Psoas muscle (tissue), 8 donors: ENCODE measurements at places on chromosomes 13 and 19. TPM values are rescaled to one million over a fixed set of nuclear protein-coding genes. Genes with fewer than 3 reads are reported as not detected.

DNA sequence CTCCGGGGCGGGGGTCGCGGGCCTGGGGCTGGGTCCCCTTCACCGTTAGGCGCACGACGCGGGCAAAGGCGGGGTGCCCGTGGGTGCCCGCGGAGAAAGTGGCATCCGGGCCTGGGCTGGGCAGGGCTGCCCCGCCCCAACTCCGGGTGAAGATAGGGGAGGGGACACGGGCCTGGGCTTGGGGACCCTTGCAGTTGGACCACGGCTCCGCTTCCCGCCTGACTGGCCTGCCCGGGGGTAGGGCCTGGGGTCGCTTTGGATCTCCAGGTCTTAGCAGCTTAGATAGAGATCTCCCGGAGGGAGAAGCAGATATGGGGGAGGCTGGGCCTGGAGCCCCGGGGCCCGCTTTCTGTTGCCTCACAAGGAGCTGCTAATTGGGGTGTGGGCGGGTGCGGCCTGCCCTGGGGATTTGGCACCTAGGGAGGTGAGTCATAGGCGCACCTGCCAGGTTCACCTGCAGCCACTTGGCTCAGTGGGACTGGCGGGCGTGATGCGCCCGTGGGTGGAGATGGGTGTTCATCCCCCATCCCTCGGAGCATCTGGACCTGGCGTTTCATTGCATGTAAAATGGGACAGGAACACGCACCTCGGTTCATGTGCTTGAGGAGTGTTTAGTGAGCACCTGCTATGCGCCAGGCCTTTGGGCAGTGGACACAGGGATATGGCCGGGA is 585 bp downstream of the MAP1S start:
- H3K4me3 ChIP-seq: peak overlapping the region; percentile 96
- H3K27me3 ChIP-seq: no peaks in the 10 kb centered on the region
- H3K27ac ChIP-seq: peak overlapping the region; percentile 83
- peaks cover 32% of the 10 kb centered on the region for H3K4me1 ChIP-seq

DNA sequence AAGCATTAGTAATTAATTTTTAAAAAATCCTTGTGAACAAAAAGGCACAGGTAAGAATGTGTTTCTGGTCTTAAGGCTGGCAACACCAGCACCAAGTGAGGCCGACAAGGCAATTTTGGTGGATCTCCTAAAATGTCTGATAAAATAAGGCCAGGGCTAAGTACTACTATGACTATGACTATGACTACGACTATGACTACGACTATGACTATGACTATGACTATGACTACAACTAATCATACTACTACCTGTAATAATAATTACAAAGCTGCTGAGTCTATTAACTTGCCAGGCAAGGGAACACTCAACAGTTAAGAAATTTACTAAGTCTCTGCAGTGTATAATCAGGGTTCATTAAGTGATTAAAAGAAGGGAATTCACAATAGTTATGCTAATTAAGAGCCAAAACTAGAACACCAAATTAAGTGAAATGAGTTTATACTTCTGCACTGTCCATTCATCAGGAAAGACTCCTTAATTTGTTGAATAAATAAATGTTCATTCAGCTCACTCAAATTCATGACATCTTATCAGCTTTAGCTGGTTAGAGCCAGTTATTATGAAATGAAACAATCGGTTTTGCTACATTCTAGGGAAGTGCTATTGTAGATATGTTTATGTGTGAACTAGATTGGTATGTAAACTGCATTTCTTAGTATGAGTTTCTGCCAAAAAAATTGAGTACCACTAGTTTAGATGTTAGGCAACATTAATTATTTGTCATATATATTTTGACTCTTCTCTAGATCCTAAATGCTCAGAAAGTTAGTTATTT is 1626.2 kb upstream of the PCDH20 start:
- no peak for DNase-seq

- no peak overlapping the region for H3K4me3 ChIP-seq
- no peaks in the 10 kb centered on the region for H3K27me3 ChIP-seq
- H3K36me3 ChIP-seq: peaks cover 9% of the 10 kb centered on the region
- DNase-seq: no peak
Observed at GRCh38 chr19:18453269-18454024, 15.5 kb upstream of the ISYNA1 start.

Gene TMEM255B
- total RNA-seq: 4.7 TPM
